Left lung (tissue), 14 donors: ENCODE measurements at places on chromosomes 5 and 9. TPM values are rescaled to one million over a fixed set of nuclear protein-coding genes. Genes with fewer than 3 reads are reported as not detected.

Gene BTNL9
- 21.5 TPM for polyA plus RNA-seq

Gene C5orf15
- polyA plus RNA-seq, result 105 TPM

Gene EDIL3
- 41.1 TPM for polyA plus RNA-seq

Gene EGFLAM
- 7.3 TPM for polyA plus RNA-seq

Gene CDH6
- polyA plus RNA-seq, result 7.4 TPM

Gene DIAPH1
- polyA plus RNA-seq, result 49.7 TPM

Gene PIP5K1B
- 4.2 TPM for polyA plus RNA-seq

Gene GKAP1
- 12.2 TPM for polyA plus RNA-seq

Gene EFNA5
- polyA plus RNA-seq, result 24.2 TPM

Gene S1PR3
- 81.0 TPM for polyA plus RNA-seq

Gene SLC6A18
- not detected for polyA plus RNA-seq

Gene RUSC2
- polyA plus RNA-seq, result 15.9 TPM

Gene HAVCR2
- 2.6 TPM for polyA plus RNA-seq

Gene ANKRD34B
- 0.03 TPM for polyA plus RNA-seq

Gene SLIT3
- polyA plus RNA-seq, result 43.7 TPM

Gene OCLN
- 50.0 TPM for polyA plus RNA-seq

Gene TRMT10B
- polyA plus RNA-seq, result 27.5 TPM

Gene THBS4
- 6.3 TPM for polyA plus RNA-seq

Gene FBN2
- 56.6 TPM for polyA plus RNA-seq

Gene CDHR2
- polyA plus RNA-seq, result 0.30 TPM

Gene PCDHA4
- polyA plus RNA-seq, result 0.44 TPM

Gene CACNA1B
- 0.29 TPM for polyA plus RNA-seq

Gene PTPDC1
- polyA plus RNA-seq, result 18.7 TPM

Gene NME5
- 8.3 TPM for polyA plus RNA-seq

Gene GTF2H2C
- polyA plus RNA-seq, result 57.5 TPM

Gene ENTREP1
- polyA plus RNA-seq, result 32.5 TPM

Gene NFIB
- polyA plus RNA-seq, result 131 TPM

Gene OR5C1
- not detected for polyA plus RNA-seq

Gene TYRP1
- 7.3 TPM for polyA plus RNA-seq

Gene OMD
- polyA plus RNA-seq, result 0.76 TPM

Gene CLIC3
- 30.7 TPM for polyA plus RNA-seq

Gene PCDHB5
- polyA plus RNA-seq, result 11.6 TPM

Gene DMRT3
- not detected for polyA plus RNA-seq

Gene STC2
- 3.2 TPM for polyA plus RNA-seq

Gene FLT4
- 40.5 TPM for polyA plus RNA-seq

Gene TRIM7
- polyA plus RNA-seq, result 0.30 TPM

Gene GABRG2
- 0.17 TPM for polyA plus RNA-seq

Gene LCP2
- polyA plus RNA-seq, result 9.6 TPM

Gene GLDC
- 4.3 TPM for polyA plus RNA-seq

Gene OSMR
- polyA plus RNA-seq, result 17.6 TPM
